Fibroblast of skin of right biceps (primary cell): ENCODE measurements at places on chromosomes 3 and 15.

- no peak for DNase-seq
Observed at GRCh38 chr3:71636482-71636881, 53.0 kb upstream of the FOXP1 start.

DNA sequence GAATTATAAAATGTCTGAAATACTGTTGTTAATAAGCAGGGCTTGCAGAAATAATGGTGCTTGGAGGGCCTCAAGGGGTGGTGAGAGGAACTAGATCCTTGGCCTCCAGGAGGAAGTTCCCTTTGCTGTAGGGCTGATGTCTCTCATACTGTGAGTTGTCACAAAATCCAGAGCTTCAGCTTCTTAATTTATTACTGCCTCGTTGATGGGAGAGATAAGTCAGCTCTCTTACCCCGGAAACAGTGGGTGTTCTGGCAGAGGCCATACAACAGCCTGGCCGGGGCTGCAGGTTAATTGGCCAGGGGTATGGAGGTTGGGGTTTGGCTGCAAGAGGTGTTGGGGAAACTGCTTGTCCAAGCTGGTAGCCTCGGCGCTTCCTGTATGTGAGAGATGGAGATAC is 15.5 kb downstream of the MAPKAPK3 start:
- no peak for DNase-seq

GRCh38 chr15:77909182-77909940 is 168.2 kb downstream of the TBC1D2B start:
- no peak for DNase-seq

DNA sequence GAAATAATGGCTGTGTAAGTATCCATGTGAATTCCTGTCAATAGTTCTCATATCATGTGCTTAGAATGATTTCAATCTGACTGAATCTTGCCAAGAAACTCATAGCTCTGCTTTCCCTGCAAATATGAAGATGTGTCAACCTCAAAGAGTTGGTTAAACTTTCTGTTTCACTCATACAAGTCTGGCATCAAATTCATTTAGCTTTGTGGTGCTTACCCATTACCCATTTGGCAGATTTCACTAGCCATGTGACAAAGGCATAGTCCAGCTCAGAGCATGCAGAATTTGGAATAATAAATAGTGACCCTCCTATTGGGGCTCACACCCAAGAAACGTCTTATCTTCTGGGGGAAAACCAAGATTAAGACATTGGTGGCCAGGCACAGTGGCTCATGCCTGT is 256.6 kb upstream of the TPRG1 start:
- DNase-seq: peak; percentile 57
